ENCODE measurements at places on chromosomes 3 and 15.

GRCh38 chr3:19110335-19110895 is 37.9 kb upstream of the KCNH8 start:
- no peaks in the 10 kb centered on the region for H3K36me3 ChIP-seq
- H3K27me3 ChIP-seq = peaks cover 3% of the 10 kb centered on the region
- DNase-seq = no peak
- no peak overlapping the region for H3K27ac ChIP-seq
- H3K4me3 ChIP-seq = no peak overlapping the region

DNA sequence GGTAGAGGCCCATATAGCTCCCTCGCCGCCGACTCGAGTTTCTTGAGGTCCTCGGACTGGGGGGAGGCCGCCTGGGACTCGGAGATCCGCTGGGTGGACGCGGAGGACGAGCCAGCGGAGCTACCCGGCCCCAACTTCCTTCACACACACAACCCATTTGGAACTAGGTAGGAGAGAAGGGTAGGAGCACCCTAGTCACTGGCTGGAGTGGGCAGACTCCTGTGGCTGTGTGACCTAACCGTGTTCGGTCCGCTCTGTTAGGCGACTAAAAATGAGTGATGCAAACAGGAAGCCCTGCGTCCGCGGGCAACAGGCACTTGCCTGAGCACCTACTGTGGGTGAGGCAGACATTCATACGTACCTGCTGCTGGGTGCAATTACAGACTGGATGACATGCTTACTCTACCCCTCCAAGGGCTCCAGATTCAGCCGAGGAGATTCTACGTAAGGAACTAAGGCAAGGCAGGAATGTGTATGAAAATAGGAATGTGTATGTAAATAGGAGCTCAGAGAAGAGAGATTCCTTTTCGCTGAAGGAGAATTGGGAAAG is 4.6 kb upstream of the SIN3A start:
- H3K36me3 ChIP-seq = no peaks in the 10 kb centered on the region
- H3K4me3 ChIP-seq = peak overlapping the region; percentile 86
- H3K27me3 ChIP-seq = peaks cover 20% of the 10 kb centered on the region
- H3K4me1 ChIP-seq = peaks cover 10% of the 10 kb centered on the region
- no peak for DNase-seq

DNA sequence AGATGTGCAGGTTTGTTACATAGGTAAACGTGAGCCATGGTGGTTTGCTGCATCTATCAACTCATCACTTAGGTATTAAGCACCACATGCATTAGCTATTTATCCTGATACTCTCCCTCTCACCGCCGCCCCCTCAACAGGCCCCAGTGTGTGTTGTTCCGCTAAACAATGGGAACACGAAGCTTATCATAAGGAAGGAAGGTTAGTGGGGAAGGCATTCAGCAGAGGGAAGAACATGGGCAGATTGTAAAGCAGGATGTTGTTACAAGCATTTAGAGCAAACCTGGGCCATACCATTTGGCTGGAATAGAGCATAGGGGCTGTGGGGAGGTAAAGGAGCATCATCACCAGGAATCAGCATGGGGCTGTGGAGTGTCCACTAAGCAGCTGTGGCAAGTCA is 111.8 kb downstream of the SSR3 start:
- H3K27ac ChIP-seq = no peak overlapping the region
- H3K4me1 ChIP-seq = peaks cover 9% of the 10 kb centered on the region
- no peak overlapping the region for H3K4me3 ChIP-seq

- DNase-seq = no peak
- peaks cover 5% of the 10 kb centered on the region for H3K27me3 ChIP-seq
- no peaks in the 10 kb centered on the region for H3K4me1 ChIP-seq
- H3K27ac ChIP-seq = no peak overlapping the region
- H3K4me3 ChIP-seq = no peak overlapping the region
Observed at GRCh38 chr15:78417754-78418630, 20.0 kb upstream of the IREB2 start.

DNA sequence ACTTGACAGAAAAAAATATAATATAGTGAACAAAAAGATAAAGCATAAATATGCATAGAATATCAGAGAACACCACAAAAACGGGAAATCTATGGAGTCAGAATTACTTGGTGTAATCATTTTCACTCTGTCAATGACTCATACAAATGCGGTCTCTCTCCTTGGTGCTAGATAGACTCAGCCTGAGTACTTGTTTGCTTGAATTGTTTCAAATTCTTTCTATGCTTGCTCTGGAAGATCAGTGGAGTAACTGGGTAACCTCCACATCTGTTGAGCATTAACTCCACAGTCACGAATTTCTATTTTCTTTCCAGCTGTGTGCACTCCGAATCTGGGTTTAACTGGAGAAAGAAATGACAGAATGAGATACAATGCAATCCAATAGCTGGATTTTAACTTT is 760.4 kb downstream of the ZPLD1 start:
- H3K36me3 ChIP-seq = peaks cover 3% of the 10 kb centered on the region
- no peak overlapping the region for H3K27ac ChIP-seq
- no peak for DNase-seq
- H3K4me3 ChIP-seq = no peak overlapping the region
- H3K4me1 ChIP-seq = no peaks in the 10 kb centered on the region

Measured in glutamatergic neuron (in vitro differentiated cells).